ENCODE measurements at places on chromosomes 4 and X.

GRCh38 chrX:95728446-95728845, 956.2 kb upstream of the DIAPH2 start:
- no peak overlapping the region for H3K4me3 ChIP-seq
- H3K36me3 ChIP-seq = no peaks in the 10 kb centered on the region
- no peaks in the 10 kb centered on the region for H3K4me1 ChIP-seq
- no peaks in the 10 kb centered on the region for H3K27me3 ChIP-seq

GRCh38 chr4:66569228-66569627, 898.9 kb upstream of the EPHA5 start:
- no peak for ATAC-seq
- no peak overlapping the region for H3K4me3 ChIP-seq
- H3K27me3 ChIP-seq = no peaks in the 10 kb centered on the region
- H3K36me3 ChIP-seq = no peaks in the 10 kb centered on the region
- no peaks in the 10 kb centered on the region for H3K4me1 ChIP-seq

- H3K4me3 ChIP-seq = no peak overlapping the region
- ATAC-seq = no peak
- no peaks in the 10 kb centered on the region for H3K36me3 ChIP-seq
- peaks cover 4% of the 10 kb centered on the region for H3K27me3 ChIP-seq
- no peak overlapping the region for H3K27ac ChIP-seq
These were observed 136.1 kb upstream of the SLC4A4 start for GRCh38 chr4:71202705-71203104.

GRCh38 chr4:127667772-127668171, 35.0 kb downstream of the INTU start:
- no peak for ATAC-seq
- H3K27me3 ChIP-seq = peaks cover 8% of the 10 kb centered on the region
- no peak overlapping the region for H3K27ac ChIP-seq
- no peak overlapping the region for H3K4me3 ChIP-seq

GRCh38 chrX:5324546-5324945, 904.1 kb downstream of the NLGN4X start:
- no peak overlapping the region for H3K4me3 ChIP-seq
- no peaks in the 10 kb centered on the region for H3K4me1 ChIP-seq
- ATAC-seq = no peak
- no peaks in the 10 kb centered on the region for H3K36me3 ChIP-seq
- no peak overlapping the region for H3K27ac ChIP-seq

GRCh38 chr4:145644699-145645098, 25.5 kb downstream of the MMAA start:
- H3K4me1 ChIP-seq = no peaks in the 10 kb centered on the region
- no peak overlapping the region for H3K4me3 ChIP-seq
- peaks cover 74% of the 10 kb centered on the region for H3K36me3 ChIP-seq
- H3K27ac ChIP-seq = no peak overlapping the region
- H3K27me3 ChIP-seq = no peaks in the 10 kb centered on the region
